ENCODE measurements at places on chromosomes 13 and 19. TPM values are rescaled to one million over a fixed set of nuclear protein-coding genes. Genes with fewer than 3 reads are reported as not detected.

DNA sequence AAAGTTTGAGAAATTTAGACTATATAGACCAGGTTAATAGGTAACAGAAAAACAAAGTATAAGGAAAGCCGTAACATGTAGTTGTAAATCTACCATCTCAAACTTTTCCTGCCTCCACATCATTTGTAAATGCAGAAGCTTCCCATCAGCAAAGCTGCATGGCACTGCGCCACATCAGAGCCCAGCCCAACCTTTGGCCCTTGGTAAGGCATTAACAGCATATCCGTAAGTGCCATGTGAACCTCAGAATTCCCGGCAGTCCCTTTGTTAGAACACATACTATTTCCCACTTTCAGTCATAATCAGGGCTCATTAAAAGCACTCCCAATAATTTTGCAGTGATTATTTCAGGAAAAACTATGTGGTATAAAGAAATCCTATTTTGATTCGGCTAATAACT is 51.6 kb downstream of the MPHOSPH8 start:
- DNase-seq = no peak

- DNase-seq = no peak
Measured at GRCh38 chr19:16088351-16089009, 12.2 kb downstream of the TPM4 start.

GRCh38 chr13:42592915-42593900 is 19.3 kb downstream of the TNFSF11 start:
- no peak for DNase-seq

Gene C2CD4C
- total RNA-seq = 0.13 TPM

DNA sequence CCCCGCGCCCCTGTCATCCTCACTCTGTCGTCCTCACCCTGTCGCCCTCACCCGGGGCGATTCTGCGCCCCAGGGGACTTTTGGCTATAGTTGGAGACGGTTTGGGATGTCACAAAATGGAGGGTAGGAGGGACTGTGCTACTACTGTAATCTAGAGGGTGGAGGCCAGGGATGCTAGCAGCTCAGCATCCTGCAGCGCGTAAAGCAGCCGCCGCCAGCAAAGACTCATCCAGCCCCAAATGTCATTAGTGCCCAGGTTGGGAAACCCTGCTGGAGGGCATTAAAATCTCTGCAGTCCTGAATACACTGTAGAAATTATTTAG is 362 bp downstream of the ZNF557 start:
- DNase-seq = no peak

DNA sequence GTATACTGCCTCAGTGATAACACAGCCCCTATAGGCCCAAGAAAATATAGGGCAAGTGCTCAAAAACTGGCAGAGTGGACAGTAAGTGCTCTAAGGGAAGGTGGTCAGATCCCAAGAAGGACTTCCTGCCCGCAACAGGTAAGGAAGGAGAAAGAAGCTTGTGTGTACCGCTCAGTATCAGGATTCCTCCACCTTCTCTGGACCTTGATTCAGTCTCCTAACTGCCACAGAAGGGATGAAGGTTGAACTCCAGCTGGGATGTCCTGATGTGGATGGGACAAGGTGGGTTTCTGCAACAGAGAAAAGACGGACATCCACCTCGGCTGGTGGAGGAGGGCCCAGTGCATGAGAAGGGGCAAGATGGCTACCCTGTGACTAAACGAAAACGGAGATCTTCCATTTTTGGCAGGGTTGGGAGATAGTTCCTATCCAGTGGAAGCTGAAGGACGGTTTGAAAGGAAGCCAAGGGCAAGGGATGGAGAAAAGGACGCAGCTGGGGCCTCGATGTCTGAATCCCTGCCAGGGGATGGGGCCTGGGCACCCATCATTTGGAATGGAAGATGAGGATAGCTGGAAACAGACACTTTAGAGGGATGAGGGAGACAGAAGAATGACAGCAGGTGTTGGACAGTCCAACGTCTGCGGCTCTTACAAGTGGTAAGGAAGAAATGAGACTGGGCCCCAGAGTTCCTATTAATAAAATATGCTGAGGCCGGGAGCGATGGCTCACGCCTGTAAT is 1.3 kb upstream of the ATF5 start:
- DNase-seq = no peak

GRCh38 chr13:80508031-80508430 is 167.1 kb upstream of the SPRY2 start:
- DNase-seq = no peak

Gene PTH2
- total RNA-seq = not detected

Data from activated CD8-positive, alpha-beta T cell treated with anti-CD3 and anti-CD28 coated beads for 36 hours (primary cell).